Stimulated activated effector memory CD8-positive, alpha-beta T cell treated with anti-CD3 and anti-CD28 coated beads, Interleukin-12 subunit alpha, Interleukin-12 subunit beta, amount 100 ng/mL, for 72 hours (primary cell): ENCODE measurements at places on chromosomes 7 and 10.

DNA sequence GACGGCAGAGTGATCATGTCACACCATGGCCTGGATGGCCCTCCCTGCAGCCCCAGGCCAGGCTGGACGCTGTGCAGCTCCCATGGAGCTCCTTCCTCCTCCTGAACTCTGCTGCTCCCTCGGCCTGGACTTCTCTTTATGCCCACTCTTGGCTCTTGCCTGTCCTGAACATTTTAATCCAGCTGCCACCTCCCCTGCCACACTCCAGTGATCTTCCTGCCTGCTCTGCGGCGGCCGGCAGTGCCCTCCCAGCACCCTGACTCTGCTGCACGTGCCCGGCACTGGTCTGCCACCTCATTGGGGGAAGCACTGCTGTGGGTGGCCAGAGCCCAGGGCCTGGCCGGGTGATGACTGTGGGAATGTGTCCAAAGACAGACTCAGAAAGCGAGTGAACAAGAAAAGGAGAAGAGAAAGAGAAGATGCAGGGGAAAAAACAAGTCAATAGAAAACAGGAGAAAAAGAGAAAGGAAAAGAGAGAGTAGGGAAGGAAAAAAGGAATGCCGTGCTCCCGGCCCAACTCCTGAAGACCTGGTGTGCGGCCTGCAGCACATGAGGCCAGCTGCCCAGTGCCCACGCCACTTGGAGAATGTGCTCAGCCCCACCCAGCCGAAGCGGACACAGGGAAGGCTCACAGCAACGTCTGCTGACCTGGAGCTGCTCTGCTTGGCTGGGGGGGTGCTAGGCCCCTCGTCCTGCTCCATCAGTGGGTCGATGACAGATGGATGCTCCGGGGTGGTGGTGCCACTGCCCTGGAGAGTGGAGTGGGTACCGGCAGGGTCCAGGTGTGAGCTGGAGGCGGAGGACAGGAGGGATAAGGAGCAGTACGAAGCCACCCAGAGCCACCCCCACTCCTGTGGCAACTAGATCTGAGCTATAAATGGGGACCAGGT lies 115.9 kb downstream of the DLG5 start:
- no peak for DNase-seq

GRCh38 chr10:72802763-72803505 lies 90.6 kb upstream of the OIT3 start:
- no peak for DNase-seq

DNA sequence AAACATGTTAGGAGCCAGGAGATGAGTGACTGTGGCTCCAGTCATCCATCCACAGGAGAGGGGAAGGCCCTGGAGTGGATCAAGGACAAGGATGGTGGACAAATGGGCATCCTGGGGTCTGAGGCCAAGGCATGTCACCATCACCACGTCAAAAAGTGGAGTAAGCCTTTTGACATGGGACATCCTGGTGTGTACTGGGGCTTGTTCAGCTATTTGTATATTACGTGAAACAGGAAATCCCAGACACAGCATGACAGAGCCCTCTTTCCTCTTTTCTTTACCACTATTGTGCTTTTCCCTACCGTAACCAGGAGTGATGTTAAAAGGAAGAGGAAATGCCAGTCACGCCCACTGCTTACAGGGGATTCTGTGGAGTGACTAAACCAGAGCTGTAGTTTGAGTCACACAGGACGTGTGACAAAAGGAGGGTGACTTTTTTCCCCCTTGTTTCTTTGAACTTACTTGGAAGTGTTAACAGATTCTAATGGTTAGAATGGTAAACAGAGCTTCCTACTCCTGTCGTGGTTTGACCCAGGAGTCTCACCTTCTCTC lies 15.4 kb downstream of the ACSL5 start:
- peak; percentile 76 for DNase-seq

DNA sequence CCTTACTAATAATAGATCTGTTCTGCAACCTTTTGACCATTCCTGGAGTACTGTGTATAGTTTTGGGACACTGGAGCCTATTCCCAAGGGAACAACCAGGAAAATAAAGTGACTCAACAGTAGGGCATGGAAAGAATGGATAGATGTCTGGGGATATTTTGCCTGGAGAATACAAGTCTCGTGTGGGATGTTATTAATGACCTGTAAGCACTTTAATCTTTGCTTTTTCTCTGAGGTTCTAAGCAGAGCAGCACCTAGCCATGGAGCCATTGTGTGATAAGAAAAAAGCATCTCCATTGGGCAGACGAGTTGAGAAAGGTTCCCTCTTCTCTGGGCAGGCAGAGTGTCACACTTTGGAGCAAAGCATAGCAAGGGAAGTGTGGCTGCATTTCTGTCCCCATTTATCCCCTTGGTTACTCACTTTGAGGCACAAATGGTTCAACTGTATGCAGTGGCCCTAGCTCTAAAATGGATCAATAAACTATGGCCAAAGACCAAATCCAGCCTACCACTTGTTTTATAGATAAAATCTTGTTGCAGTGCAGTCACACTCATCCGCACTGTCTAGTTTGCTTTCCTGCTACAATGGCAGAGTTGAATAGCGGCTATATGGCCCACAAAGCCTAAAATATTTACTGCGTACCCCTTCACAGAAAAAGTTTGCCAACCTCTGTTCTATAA lies 21.0 kb upstream of the CCDC71L start:
- DNase-seq = no peak

- DNase-seq = no peak
These were observed 36.8 kb upstream of the FOXK1 start for GRCh38 chr7:4645246-4645645.
